Thoracic aorta (tissue), 2 donors: ENCODE measurements at places on chromosomes 4 and X. TPM values are rescaled to one million over a fixed set of nuclear protein-coding genes. Genes with fewer than 3 reads are reported as not detected.

Gene MND1
- total RNA-seq = not detected

Gene RHOXF2B
- not detected for total RNA-seq

Gene MAGEA1
- total RNA-seq = not detected

Gene MAGEA3
- total RNA-seq = not detected

Gene HAND2
- 25.7 TPM for total RNA-seq

Gene EXOC1
- total RNA-seq = 60.5 TPM

Gene RBM46
- total RNA-seq = not detected

Gene CLDN22
- total RNA-seq = not detected

Gene RBPJ
- 82.6 TPM for total RNA-seq

Gene EREG
- 7.8 TPM for total RNA-seq

Gene OTC
- not detected for total RNA-seq

Gene YIPF7
- not detected for total RNA-seq

Gene P2RY8
- total RNA-seq = 4.2 TPM

Gene EDNRA
- total RNA-seq = 22.2 TPM

Gene USP17L30
- total RNA-seq = not detected

Gene NKX6-1
- not detected for total RNA-seq

Gene ZNF157
- not detected for total RNA-seq

GRCh38 chrX:12814420-12814819 is 23.2 kb downstream of the PRPS2 start:
- no peak for DNase-seq

GRCh38 chrX:34879886-34880285 is 62.7 kb upstream of the FAM47B start:
- no peak for DNase-seq

DNA sequence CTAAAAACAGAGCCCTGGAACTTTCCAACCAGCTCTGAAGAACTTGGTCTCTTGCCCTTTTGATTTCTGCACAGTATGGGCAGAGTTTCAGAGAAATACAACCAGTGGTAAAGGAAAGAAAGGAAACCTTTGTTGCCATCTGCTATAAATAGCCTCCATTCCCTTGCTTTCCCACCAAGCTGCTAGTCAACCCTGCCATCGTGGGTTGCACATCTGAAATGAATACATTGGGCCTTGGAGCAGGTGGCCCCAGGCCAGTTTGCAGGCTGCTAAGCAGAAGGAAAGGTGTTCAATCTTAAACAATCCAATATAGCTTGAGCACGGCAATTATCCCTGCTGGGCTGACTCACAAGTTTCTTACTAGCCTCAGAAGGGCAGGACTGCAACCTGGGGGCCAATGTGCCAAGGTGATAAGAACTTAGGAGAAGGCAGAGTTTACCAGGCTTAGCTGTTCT is 142.5 kb downstream of the PPARGC1A start:
- no peak for DNase-seq

DNA sequence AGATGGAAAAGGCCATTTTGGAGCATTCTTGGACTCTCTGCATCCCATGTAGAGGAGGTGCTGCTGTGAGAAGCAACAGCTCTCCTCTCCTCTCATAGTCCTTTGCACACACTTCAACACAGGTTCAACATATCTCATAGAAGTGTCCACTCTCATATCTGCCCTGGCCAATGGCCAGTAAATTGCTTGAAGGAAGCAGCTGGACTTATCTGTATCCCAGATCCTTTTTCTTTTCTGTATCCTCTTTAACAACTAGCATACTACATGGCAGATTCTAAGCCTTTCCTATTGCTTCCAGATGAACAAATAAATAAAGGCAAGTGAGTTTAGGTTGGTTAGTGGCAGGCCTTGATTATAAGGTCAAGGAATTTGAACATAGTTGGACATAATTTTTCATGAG is 122.0 kb downstream of the HS6ST2 start:
- DNase-seq = no peak

DNA sequence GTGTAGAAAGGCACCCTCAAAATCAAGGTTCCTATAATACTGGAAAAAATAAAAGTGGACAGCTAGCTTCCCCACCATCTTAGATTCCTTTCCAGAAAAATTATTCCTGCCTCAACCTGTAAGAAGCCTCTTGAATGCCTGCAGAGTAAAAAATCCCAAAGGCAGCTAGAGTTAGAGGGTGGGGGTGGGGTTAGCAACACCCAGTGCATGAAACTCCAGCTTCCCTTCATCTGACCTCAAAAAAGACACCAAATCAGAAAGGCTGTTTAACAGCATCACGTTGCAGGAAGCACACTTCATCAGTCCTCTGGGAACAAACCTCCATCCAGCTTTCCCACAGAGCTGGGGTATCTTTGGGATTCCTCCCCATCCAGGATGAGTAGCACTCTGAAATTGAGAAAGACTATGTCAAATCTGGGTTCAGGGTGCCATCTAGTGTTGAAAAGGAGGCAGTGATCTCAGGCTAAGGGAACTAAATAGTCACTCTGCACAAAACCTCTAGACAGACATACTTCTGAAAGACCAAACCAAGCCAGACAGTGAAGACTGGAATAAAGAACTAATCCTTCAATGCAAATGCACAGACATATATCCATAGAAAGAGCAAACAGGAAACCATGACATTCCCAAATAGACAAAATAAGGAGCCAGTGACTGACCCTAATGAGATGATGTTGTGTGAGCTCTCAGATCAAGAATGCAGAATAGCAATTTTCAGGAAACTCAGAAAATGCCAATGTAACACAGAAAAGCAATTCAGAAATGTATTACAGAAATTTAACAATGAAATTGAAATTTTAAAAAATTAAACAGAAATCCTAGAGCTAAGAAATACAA is 97.9 kb downstream of the ARHGEF9 start:
- DNase-seq = no peak

DNA sequence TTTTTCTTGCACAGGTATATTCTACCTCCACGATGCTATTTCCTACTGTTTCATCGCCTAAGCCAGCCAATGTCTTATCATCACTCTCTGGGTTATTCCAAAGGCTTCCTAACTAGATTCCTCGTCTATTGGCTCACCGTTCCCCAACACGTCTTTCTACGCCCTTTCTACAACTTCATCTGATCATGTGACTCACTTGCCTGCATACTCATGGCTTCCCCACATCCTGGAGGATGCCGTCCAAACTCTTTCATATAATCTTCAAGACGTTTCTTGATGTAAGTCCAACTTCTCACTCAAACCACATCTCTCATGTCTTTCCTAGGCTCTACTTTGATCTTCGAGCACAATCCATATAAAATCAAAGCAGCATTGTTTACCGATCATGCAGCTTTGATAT is 322.0 kb upstream of the PPARGC1A start:
- no peak for DNase-seq

- DNase-seq = no peak
Measured at GRCh38 chr4:107017443-107018343, 18.4 kb downstream of the DKK2 start.

GRCh38 chr4:7291372-7292114 is 99.2 kb downstream of the SORCS2 start:
- no peak for DNase-seq

- DNase-seq = no peak
Measured at GRCh38 chr4:184189966-184190365, 27.7 kb downstream of the ENPP6 start.

DNA sequence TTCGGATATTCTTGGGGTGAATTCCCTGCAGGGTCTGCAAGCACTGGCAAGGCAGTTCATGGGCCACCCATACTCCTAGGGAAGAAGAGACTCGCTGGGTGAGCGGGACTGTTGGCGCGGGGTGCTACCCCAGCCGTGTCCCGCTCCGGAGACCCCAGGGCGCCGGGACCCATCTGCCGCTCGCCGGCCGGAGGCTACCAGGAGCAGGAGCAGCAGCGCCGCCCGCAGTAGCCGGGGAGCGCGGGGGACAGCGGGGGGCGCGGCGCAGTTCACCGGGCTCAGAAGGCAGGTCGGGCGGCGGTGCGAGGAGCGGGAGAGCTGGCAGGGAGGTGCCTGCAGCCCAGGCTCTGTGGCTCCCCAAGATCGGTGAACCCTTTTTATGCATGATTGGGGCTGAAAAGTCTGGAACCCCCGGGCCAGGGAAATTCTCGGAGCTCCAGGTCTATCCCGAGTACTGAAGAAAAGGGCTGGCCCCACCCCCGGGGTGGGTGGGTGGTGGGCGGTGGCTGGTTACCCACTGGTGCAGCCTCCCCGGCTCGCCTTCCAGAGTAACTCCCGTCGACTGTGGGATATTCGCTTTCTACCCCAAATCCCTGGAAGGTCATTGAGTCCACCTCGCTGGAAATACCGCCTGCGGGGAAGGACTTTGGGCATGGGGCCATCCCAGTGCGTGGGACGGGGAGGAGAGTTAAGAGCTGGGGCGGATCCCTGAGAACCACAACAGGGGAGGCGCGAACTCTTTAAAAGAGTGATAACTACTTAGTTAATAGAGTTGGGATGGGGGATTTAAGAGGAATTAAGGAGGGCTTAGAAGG is 37.6 kb downstream of the PF4 start:
- DNase-seq = no peak

GRCh38 chrX:24646745-24647182 is 383 bp downstream of the PCYT1B start:
- no peak for DNase-seq

DNA sequence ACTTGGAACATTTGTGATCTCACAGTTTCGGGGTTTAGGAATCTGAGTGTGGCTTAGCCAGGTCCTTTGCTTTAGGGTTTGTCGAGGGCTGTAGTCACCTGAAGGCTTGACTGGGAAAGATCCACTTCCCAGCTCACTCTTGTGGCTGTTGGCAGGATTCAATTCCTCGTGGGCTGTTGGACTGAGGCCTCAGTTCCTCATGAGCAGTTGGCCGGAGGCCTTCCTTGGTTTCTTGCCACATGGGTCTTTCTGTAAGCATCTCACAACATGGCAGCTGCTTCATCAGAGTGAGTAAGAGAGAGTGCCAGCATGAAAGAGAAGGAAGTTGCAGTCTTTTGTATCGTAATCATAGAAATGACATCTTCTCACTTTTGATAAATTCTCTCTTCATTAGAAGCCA is 11.1 kb downstream of the TXLNG start:
- DNase-seq = no peak

GRCh38 chr4:181849472-181849871 is 393.7 kb upstream of the TENM3 start:
- no peak for DNase-seq

- no peak for DNase-seq
Measured at GRCh38 chrX:6959006-6959405, 188.5 kb upstream of the STS start.

DNA sequence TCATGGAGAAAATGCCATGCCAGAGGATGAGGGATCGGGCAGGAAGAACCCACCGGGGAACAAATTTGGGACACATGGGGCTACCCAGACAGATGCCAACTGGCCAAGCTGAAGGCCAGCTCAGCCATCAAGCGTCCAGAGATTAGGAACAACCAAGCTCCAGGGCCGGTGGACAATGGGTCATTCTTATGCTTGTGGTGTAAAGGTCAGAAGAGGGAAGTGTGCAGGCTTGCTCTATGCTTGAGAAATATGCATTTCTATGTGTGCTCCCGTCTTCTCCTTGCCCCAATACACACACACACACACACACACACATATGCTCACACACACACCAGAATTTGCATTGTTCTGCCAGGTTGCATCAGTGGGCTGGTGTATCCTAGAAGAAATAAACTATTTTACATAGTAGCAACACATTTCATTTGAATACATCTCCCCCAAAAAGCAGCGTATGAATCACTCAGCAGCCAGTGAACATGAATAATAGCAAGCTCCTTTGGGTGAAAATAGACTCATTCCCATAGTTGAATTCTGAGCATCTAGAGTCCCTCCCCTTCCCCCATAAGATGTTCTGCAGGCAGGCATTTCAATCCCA is 201.9 kb upstream of the PPARGC1A start:
- no peak for DNase-seq

DNA sequence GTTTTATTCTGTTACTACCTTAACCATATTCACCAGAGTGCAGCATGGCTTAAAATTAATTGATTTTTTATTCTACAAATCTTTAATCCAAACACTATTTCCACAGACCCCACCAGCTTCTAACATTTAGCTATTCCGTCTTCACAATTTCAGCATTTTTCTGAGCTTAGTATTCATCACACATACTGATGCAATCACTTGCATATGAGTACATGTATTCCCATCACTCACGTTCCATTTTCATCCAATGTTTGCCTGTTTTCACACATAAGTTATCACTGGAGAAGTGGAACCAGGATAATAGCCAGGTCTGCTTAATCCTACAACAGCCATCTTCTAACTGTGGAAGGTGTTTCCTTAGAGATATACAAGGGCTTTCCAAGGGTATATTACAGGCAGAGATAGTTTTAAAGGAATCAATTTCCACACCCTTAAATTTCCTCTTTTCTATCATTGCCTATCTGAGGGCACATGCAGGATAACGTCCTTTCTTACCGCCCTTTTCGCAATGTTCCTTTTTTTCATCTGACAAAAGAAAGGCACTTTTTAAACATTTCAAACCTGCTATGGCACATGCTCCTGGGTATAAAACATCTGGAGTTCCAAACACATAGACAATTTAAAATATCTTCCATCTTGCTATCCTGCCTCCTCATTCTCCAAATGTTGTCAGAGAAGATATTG is 115.8 kb downstream of the CORIN start:
- DNase-seq = no peak

DNA sequence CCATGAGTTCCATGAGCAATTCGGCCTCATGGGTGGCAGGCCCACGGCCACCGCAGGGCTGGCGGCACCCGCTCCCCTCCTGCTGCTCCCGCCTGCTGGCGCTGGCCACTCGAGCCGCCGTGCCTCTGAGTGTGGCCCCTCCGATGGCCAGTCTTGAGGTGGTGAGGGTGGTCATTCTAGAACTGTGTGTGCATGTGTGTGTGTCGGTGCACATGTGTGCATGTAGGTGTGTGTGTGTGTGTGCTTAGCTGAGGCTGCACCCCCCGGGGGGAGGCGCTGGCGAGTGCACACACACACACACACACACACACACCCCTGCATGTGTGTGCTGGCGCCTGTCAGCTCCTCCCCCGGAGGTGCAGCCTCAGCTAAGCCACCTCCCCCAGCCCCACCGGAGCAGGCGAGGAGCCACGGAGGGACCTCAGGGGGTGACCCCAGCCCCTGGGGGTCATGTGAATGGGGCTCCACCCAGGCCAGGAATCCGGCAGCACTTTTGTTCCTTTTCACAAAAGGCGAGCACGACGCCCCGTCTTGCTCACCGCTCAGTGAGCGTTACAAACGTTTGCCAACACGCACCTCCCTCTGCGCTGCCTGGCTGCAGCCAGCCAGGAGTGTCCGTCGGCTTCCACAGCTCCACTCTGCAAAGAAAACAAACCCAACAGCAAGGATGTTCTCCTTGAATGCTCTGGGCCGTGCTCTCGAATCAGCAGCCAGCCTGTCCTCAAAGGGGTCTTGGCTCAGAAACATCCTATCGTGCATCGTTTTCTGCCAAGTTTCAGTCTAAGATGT is 29.9 kb downstream of the FGFRL1 start:
- DNase-seq = no peak

GRCh38 chr4:99458911-99459447 is 23.8 kb upstream of the ADH7 start:
- no peak for DNase-seq

DNA sequence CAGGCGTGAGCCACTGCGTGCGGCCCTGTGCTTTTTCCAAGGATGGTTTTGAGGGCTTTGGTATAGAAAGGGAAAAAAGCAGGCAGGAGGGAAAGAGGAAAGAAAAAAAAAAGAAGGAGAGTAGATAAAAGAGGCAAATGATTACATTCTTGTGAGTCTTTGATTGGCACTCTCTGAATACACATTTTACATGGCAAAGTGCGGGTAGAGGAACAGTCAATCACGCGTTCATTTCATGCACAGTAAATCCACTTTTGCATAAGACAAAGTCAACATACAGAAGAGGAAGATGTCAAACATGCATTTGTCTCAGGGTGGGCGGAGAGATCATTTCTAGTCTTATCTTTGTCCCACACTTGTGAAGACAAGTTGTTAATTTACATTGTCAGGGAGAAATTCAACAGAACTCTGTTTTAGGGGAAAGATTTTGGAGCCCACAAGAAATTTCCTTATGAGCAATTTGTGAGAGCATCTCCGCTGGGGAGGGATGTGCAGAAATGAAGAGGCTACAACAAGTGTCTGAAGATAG is 183.2 kb downstream of the DHRSX start:
- no peak for DNase-seq
